ENCODE measurements at places on chromosomes 3 and 15.

GRCh38 chr3:41808618-41809017, 153.3 kb downstream of the ULK4 start:
- no peak for DNase-seq

- DNase-seq, result no peak
These were observed 19.8 kb downstream of the THRB start for GRCh38 chr3:24474862-24475261.

GRCh38 chr15:80596521-80596976, 98.6 kb upstream of the ABHD17C start:
- no peak for DNase-seq

- no peak for DNase-seq
These were observed 203.0 kb downstream of the TIGIT start for GRCh38 chr3:114496874-114497273.

- no peak for DNase-seq
These were observed 217.1 kb upstream of the KCNMB2 start for GRCh38 chr3:178318941-178319816.

GRCh38 chr3:177211503-177212277, 14.4 kb upstream of the TBL1XR1 start:
- DNase-seq, result no peak

GRCh38 chr3:126766653-126767052, 62.6 kb downstream of the CHCHD6 start:
- DNase-seq, result no peak

DNA sequence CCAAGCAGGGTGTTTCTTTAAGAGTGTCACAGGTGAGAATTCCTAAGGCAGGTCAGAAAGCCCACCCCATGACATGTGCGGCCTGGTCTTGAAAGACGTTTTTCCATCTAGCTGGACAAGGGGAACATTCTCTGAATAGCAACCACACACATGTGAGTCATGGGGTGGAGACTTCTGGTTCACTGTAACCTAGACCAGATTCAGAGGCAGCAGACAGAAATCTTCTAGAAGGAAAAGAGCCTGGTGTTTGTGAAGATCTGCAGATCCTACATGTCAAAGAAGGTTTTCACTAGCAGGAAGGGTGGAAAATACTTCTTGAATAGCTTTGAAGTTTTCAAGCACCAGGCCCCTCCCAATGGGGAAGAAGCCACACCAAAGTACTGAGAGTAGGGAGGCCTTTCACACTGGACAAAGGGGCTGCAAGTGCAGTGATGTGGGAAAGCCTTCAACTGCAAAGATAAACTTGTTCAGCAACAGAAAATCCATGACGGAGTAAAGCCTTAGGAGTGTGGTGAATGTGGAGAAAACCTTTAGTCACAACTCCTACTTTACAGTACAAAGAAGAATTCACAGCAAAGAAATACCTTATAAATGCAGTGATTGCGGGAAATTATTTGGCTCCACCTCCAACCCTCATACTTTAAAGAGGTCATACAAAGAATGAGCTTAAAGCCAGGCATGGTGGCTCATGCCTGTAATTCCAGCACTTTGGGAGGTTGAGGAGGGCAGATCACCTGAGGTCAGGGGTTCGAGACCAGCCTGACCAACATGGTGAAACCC, 17.6 kb downstream of the ADAM10 start:
- DNase-seq, result no peak

DNA sequence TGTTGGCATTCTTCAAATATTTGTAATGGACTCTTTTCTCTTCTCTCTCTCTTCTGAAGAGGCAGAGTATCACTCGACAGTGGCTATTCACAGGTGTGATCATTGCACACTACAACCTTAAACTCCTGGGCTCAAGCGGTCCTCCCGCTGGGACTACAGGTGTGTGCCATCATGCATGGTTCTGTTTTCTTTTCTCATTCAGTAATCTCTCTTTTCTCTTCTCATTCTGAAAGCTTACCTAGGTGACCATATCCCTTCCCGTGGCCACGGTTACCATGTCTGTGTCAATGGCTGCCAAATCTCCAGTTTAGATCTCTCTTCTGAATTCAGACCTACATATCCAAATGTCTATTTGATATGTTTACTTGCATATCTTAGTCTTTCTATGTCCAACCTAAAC, 96.3 kb downstream of the SOX2 start:
- no peak for DNase-seq

DNA sequence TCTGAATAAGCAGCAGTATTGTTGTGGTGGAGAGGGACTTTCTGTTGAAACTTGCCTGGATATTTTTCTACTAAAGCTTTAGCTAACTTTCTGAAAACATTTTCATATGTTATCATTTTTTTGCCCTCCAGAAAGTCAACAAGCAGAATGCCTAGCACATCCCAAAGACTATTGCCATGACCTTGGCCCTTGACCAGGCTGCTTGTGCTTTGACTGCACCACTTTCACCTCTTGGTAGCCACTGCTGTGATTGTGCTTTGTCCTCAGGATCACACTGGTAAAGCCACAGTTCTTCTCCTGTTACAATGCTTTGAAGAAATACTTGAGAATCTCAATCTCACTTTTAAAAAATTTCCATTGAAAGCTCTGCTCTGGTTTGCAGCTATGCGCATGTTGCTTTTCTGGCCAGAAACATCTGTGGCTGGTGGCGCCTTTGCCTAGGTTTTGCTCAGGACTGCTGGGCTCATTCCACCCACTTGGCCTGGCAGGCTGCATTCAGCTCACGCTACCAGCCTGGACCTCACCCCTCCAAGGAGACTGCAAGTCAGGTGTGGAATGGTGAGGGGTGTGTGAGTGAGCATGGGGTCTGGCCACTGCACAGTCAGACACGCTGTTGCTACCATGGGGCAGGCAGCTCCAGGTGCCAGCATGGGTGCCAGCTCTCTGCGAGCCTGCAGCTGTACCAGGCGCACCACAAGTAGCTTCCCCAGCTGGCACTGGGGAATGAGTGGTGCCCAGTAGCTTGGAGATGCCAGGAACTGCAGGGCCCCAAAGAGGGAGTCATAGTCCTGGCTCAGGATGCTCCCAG, 89.8 kb upstream of the TNFSF10 start:
- no peak for DNase-seq

All from anterior cingulate cortex (tissue), 58 donors.